Stimulated activated CD4-positive, alpha-beta T cell treated with anti-CD3 and anti-CD28 coated beads, Interleukin-1b, Interleukin-23, amount 100 ng/mL, for 1 hour (primary cell): ENCODE measurements at places on chromosomes 6 and 20.

DNA sequence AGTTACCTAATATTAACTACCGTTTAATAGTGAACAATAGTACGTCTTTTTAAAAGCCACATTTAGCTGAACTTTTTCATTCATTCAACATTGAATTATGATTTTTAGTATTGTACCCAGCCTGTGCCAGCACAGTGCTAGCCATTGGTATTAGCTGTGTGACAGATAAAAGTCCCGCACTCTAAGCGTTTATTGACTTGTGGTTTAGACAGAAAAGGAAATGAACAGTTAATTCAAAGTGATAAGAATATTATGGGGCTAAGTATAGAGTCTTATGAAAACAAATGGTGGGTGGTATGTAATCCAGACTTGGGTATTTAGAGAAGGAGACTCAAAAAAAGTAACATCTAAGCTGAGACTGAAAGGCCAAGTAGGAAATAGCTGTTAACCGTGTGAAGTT lies 202.3 kb downstream of the RPS12 start:
- no peak for DNase-seq

DNA sequence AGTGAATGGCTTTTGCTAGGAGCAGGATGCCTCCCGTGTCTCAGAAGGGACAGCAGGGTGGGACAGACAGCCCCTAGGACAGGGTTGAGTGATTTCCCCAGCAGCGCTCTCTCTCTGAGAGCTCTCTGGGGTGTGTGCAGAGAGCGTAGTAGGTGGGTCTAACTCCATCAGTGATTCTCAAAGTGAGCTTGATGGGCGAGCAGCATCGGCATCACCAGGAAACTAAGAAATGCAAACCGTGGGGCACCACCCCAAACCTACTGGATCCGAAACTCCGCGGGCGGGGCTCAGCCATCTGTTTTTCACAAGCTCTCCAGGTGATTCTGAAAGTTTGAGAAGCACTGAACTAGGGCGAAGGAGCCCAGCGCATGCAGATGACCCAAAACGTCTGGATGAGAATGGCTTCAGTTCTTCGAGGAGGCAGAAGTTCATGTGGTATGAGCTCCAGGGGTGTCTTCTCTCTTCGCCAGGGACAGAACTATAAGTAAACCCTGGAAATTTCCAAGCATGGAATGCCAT lies 119.6 kb upstream of the RNF24 start:
- DNase-seq = no peak

- no peak for DNase-seq
These were observed 111.1 kb upstream of the DUSP22 start for GRCh38 chr6:181049-181654.

GRCh38 chr20:38612751-38613515 lies 11.3 kb downstream of the ARHGAP40 start:
- no peak for DNase-seq

DNA sequence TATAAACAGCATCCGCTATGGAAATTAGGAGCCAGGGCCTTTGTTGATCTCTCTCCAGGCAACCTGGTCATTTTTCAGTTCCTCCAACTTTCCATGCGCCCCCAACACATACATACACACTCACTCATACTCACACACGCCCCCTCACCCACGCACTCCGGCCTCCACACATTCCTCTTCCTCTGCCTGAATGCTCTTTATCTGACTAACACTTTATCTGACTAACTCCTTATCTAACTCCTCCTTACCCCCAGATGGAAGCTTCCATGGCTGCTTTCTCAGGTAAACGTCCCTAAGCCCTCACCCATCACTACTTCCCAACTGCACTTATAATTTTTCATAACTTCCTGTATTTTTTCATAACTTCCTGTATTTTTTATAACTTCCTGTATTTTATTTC lies 17.4 kb downstream of the CASS4 start:
- peak; percentile 21 for DNase-seq

- no peak for DNase-seq
These were observed 3.0 kb downstream of the DNPH1 start for GRCh38 chr6:43226192-43226851.

DNA sequence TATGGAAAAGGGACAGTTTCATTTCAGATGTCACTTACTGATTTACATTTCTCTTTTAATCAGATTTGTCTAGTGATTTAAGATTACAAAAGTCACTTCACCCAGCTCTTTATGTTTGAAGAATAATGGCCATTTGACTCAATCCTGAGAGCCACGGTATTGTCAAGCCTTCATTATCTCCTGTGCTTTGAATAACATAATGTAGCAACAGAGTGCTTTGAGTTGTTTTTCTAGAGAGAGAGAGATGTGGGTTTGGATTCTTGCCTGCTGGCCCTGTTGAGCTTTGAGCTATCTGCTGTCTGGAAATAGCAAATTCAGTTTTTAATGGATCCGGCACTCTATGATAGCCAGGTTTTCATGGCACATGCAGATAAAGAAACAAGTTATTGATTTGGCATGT lies 478.4 kb upstream of the SOX4 start:
- no peak for DNase-seq

DNA sequence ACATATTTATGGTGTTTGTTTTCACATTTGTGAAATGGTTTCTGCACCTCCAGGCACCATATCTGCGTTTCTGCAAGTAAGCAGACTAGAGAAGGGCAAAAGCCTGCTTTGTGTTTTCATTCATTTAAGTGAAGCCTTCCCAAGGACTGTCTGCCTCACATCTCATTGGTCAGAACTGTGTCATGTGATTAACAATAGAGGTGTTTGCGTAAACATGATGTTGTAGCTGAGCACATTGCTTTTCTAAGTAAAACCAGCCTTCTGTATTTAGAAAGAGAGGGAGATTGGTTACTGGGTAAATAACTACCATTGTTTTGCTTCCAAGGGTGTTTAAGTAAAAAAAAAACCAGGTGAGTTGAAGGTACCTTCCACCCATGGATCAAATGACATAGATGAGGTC lies 39.7 kb downstream of the SH3BGRL2 start:
- DNase-seq = no peak

- DNase-seq = no peak
These were observed 18.3 kb upstream of the SHLD1 start for GRCh38 chr20:5731753-5732366.

DNA sequence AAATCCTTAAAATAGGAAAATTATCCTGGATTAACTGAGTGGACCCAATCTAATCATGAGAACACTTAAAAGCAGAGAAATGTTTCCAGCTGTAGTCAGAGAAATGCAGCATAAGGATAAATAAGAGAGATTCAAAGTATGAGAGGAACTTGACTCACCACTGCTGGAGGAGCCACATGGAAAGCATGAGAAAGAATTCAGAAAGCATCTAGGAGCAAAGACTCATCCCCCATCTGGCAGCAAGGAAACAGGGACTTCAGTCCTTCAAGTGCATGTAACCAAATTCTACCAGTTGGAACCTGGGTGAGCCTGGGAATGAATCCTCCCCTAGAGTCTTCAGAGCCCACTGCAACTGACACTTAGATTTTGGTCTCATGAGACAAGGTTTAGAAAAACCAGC lies 33.7 kb downstream of the RNF146 start:
- DNase-seq = no peak

DNA sequence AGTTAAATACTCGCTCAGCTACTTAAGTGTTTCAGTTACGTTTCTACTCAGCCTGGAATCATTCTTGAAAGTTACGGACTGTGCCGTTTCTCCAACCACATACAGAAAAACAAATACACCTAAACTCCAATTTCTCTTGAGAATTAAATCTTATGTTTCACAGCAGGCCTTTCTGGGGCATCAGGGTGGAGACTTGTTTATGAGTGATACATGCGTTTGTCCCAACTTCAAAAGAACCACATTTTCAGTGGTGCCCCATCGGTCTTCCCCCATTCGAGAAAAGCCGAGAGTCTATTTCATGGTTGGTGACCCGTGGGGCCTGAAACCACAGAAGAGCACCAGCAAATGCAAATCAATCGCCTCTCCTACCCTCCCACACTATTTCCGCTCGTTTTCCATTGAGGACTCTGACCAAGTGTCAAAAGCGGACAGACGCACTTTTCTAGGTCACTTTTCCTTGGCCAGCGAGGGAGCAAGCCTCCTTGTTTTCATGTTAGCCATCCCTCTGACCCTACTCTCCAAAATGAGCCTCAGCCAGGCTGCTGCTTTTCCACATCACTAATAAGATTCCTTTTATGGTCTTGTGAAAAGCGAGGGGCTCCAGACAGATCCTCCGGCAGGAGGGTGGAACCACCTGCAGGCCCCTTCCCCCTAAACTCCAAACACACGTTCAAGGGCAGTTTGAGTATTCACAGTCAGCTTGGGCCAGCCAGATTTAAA lies 3.1 kb downstream of the JAG1 start:
- no peak for DNase-seq

- no peak for DNase-seq
These were observed 20.6 kb downstream of the LOC128125822 start for GRCh38 chr6:63592886-63593285.

GRCh38 chr6:134341999-134342567 lies 24.2 kb upstream of the SGK1 start:
- no peak for DNase-seq

DNA sequence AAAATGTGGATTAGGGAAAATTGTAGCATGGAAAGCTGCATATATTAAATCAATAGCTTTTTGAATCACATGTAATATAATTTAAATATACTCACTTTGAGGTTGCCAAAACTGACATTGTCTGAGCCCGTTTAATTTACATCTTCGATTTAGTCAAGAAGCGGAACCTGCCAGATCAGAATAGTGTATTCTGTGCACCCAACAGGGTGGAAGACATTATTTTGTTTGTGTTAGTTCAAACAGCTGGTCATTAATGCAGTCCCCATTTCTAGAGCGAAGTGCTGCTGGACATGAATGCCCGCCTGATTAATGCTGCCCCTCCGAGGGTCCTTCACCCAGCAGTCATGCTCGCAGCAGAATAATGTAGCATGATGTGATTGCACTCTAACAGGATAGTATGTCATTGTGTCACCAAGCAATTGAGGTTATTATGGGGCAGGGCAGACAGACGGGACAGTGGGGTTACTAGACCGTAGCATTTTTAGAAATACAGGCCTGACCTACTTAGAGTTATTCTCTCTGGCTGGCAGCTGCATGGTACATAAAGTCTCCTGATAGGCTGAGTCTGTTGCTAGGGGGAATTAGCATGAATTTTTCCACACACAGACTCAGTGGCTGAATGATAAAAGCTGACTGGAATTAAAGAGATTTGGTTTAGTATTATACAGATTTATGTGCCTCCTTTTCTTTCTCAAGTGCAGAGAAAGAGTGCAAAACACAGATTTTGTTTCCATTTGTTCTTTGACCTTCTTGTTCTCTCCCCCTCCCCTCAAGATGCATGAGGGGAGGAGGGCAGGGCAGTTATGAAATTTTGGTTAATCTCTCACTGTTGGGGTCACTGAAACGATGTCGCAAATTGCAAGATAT lies 147.1 kb downstream of the PRL start:
- DNase-seq = no peak

DNA sequence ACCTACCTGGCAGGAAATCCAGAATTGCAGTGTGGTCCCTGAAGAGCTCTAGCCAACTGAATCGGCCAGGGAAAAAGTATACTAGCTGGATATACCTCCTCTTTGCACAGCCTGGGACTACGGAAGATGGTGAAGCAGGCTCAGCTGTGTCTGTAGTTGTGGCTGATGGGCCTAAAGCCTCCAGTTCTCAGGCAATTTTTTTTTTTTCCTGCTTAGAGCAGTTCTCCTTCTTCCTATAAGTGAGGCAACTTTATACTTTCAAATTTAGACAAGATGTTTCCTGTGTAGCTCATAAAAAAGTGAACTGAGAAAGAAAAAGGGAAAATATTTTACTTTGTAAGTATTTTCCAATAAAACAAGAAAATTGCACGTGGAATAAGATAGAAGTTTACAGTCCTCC lies 172.9 kb downstream of the CARMIL1 start:
- no peak for DNase-seq

DNA sequence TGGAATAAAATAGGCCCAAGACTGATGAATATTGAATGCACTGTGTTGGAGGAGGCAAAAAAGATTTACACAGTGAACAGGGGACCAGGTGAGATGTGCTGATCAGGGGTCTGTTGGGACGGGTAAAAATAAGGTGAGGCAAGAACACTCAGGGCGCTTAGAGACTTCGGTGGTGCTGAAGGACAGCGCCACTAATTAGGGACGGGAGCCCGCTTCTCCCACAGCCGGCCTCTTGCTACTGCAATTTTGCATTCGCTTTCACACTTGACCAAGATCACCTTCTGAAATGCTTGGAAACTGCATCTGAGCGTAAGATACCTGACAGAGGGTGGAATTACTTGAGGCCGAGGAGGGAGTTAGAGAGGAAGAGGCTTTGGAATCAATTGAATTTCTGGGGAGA lies 7.3 kb downstream of the TFAP2D start:
- DNase-seq = no peak

DNA sequence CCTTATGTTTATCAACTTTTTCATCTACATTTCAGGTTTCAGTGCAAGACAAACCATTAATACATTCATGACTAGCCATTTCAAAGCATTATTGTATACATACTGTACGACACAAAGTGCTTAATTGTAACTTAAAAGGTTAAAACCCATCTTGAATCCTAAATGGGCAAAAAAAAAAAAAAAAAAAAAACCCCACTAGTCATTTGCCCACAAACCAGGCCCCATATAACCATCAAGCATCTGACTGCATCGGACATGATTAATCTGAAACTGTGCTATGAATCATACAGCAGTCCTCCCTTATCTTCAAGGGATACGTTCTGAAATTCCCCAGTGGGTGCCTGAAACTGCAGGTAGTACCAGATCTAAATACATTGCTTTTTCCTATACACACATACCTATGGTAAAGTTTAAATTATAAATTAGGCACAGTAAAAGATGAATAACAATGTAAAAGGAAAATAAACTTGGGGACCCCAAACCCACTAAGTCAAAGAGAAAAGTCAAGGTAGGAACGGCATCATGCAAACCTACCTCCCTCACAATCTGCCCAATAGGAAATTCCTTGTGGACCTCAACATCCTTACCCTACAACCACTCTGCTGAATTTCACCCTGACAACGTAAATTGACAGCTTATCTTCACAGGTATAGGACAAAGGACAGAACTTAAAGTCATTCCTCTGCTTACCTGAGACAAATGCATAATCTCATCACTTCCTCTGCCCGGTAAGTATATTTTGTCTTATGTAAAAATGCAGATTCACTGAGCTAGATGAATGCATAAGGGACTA lies 14.3 kb downstream of the B4GALT5 start:
- DNase-seq = no peak

DNA sequence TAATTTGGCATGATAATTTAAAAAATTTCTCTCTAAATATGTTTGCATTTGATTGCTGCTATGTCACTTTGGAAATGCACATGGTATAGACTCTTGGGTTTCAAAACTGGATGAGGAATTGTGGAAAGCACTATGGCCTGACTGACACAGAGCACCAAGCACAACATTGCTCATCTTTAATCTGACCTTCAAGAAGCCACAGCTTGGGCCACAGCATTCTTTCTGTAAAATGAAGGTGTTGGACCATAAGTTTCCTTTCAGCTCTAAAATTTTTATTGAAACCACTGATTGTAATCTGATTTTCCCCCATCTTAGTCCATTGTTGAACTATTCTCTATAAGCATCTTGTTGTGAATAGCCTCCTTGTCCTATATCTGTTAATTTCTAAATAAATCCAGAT lies 41.0 kb downstream of the QKI start:
- no peak for DNase-seq
